A172 (cell line): ENCODE measurements at places on chromosomes 3 and 15. TPM values are rescaled to one million over a fixed set of nuclear protein-coding genes. Genes with fewer than 3 reads are reported as not detected.

DNA sequence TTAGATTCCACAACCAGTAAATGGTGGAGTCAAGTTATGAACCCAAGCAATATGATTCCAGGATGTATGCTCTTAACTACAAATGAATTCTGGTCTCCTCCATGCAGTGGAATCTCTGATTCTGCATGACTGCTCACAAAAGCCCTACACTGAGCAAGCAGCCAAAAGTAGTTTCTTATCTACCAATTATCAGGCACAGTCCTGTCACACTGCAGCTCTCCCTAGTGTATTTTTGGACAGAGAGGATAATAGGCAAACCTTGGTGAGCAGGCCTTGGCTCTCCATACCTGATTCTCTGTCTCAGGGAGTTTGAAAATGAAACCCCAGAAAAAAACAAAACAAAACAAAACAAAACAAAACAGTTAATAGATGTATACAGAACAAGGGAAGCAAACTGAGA lies 3.5 kb upstream of the SSR3 start:
- DNase-seq = no peak

DNA sequence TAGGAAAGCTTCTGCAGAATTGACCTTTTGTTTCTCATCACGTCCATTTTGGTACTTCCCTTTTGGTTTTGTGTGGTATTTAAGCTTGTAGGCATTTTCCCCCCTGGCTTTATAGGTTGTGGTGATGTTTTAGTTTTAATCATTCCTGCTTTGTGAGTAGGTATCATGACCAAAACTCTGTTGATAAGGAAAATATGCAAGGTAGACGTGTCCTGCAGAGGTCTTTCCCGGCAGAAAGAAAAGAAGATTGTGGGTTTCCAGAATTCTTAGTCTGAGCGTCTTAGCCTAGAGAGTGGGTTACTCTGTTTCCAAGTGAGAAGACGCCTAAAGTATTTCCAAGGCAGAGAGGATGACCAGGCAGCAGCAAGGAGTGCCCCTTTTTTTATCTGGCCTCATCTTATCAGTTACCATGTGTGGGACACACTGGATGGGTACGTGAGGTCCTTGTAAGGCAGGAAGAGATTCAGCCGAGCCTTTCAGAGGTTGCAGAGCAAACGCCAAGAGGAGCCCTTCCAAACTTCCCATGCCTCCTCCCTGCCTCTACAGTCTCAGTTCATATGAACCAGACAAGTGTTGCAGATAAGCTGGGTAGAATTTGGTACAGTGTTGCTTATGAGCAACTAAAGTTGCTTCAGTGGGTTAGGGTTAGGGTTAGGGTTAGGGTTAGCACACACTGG lies 58.8 kb downstream of the ARNT2 start:
- peak; percentile 46 for DNase-seq

GRCh38 chr3:188947401-188948280 lies 224.1 kb upstream of the TPRG1 start:
- peak; percentile 90 for DNase-seq

GRCh38 chr15:50277370-50277769 lies 11.8 kb upstream of the HDC start:
- DNase-seq = no peak

GRCh38 chr3:134600206-134600605 lies 50.6 kb downstream of the KY start:
- no peak for DNase-seq

- DNase-seq = no peak
Measured at GRCh38 chr15:79978260-79978654, 7.3 kb upstream of the BCL2A1 start.

GRCh38 chr3:141151439-141151838 lies 80.2 kb upstream of the PXYLP1 start:
- DNase-seq = no peak

- no peak for DNase-seq
Measured at GRCh38 chr3:4656626-4657328, 163.6 kb downstream of the ITPR1 start.

DNA sequence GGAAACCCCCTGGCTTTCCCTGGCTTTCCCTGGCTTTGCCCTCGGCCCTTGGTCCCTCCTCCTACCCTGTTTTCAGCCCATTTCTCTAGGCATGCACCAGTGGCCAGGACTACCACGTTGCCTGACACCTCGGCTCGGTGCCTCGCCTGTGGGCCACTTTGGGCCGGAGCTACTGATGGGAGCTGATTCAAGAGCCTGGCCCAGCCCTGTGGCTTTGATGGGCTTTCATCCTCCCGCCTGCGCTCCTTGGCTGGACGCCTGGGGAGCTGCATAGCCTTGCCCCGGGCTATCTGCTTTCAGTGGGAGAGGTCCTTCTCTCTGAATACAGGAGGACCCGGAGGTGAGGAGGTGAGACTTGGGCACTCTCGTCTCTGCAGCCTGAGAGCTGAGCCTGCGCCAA lies 192.7 kb upstream of the HES1 start:
- DNase-seq = no peak

DNA sequence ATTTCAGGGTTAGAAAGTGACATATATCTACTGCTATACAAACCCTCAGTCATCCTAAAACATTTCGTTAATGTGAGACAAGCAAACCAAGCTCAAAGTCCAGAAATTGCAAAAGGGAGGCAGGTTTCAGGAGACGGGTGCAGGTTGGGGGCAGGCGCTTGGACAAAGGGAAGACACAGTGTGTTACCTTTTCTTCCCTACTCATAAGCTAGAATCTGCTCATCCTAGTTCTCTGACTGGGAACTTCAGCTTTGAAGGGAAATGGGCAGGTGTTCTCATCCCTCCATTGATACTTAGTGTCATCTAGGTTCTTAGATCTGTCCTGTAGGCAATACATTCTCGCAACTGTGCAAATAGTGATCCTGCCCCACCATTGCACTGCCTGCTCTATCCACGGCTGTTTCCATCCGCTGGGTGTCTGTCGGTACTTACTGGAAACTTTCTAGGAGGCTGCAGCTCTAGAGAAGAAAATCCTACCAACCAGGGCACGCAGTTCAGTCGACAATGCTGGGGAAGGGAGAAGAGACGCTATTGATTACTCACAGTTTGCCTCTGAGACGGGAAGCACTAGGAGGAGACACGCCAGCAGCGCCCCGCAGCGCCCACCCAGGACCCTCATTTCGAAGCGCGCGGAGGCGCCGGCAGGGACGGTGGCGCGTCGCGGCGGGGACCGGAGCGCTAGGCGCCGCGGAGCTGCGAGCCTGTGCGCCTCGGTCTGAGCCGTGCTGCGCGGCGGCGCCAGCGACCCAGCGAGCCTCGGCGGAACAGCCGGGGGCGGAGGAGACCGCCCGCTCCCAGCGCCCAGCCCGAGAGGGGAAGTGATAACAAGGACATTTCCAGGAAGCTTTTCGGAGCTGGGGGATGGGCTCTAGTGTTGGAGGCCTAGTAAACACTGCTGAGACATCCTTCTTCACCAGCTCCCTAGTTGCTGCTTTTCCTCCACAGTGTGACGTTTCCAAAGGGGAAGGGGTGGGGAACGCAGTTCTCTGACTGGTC lies at the start of gene PROS1:
Gene PROS1 (minus strand): TSS at position 766 of the 996 bp plus-strand sequence. CDS start 147 bp downstream, at position 619.
- peak; percentile 88 for DNase-seq

Gene TRIM59
- total RNA-seq = 77.4 and 79.6 TPM in 2 replicates

DNA sequence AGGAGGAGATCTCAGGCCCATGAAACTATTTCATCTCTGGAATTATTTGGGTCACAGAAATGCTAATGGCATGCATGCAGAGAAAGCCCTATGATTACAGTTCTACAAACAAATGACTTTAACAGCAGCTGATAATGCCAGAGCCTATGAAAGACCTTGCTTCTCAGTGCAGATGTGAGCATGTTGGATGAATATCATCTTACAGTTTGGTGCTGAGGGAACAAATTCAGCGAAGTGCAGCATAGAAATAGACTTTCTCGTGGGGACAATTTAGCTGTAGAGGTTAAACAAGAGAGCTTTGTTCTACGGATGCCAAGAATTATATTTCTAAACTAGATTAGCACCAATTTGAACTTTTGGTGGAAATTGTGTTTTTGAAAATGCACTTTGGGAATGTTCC lies 27.7 kb downstream of the PTX3 start:
- no peak for DNase-seq

GRCh38 chr3:16249336-16249735 lies 15.4 kb downstream of the DPH3 start:
- DNase-seq = peak; percentile 41

DNA sequence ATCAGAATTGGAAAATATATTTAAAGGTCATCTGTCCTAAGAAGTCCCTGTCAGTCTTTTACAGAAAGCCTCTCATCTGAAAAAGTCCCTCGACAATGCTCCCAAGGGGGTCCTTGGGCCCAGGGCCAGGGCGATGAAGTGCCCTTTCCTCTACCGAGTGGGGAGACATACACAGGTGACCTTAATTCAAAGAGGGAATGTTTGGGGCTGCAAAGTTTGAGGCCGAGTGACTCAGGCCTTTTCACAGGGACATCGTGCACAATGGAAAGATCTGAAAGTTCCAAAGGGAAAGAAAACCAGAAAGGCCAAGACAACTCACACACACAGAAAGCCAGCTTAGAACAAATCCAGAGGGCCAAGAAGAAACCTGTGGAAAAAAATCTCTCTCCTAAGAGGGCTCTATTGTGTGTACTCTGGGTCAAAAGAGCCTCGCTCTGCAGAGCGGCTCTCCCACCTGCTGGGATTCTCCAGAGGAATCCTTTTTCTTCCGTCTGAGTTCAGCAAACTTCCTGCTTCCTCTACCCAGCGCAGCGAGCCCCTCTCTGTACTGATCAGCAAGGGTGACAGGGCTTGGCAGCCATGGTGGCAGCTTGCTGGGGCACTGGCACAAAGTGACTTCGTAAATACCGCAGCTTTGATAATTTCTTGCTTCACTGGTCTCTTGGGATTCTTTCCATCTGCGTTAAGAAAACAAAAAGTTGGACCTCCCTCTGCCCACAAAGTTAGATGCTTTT lies 259.1 kb downstream of the OPA1 start:
- DNase-seq = peak; percentile 51

GRCh38 chr15:78024883-78025282 lies 52.6 kb downstream of the TBC1D2B start:
- no peak for DNase-seq

DNA sequence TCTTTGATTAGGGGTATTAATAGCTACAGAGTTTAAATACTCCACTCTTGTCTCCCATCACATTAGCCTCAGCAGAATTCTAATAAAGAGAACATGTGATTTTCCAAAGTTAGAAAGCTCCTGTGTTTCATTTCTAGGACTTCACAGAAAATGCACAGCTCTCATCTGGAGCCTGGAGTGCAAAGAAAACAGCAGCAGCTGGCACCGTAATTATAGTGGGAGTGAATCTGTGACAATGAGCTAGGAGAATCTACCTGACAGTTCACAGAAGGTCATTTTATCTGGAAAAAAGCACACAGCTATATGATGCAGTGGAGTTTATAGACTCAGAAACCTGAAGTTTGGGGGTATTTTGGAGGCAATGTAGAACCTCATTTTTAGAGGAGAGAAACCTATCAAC lies 5.4 kb upstream of the TRIM59 start:
- no peak for DNase-seq

Gene FOXB1
- total RNA-seq = not detected in 2 replicates

GRCh38 chr3:45690336-45691035 lies 1.3 kb downstream of the SACM1L start:
- DNase-seq = no peak

Gene OCA2
- not detected in 2 replicates for total RNA-seq
